NCI-H1694 treated with DMSO at 0.1 percent for 48 hours (cell line): ENCODE measurements at places on chromosomes 7 and 10.

DNA sequence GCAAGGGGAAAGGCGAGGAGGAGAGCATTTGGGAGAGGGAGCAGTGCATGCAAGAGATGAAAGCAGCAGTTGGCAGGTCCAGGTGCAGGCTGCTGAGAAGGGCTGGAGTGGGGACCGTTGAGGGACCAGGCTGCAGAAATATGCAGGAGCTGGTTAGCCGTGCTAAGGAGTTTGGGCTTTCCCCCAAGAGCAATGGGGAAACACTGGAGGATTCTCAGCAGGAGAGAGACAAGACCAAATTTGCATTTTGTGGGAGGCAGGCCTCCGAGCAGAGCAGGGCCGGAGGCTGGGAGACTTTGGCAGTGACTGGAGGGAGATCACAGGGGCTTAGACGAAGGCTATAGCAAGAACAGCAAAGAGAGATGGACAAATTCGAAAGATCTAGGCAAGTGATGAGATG, 11.8 kb downstream of the BTBD16 start:
- no peak for DNase-seq

DNA sequence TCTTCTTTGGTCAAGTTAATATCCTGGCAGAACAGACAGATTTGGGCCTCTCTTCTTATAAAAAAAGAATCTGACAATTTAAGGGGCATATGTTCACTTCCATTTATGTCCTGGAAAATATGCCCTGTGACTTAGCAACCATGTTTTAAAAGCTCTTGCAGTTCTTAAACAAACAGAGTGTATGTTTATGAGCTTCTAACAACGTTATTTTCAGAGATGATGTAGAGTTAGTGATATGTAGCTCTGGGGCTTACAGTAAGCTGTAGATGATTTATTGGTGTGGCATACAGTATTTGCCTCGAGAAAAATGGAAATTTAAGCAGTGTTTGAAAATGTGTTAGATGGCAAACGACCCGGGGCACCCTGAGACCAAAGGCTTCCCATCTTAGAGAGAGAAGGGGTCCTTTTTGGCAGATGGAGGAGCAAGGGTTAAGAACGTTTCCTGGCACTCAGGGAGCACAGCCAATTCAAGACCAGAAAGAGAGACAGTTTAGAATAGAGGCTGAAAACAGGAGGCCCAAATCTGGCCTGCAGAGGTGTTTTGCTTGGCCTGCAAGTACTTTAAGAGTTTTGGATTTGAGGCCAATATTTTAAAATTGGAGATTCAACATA, 397.5 kb downstream of the KCNMA1 start:
- DNase-seq: no peak

GRCh38 chr7:115070311-115070710, 148.4 kb downstream of the MDFIC start:
- DNase-seq: no peak

DNA sequence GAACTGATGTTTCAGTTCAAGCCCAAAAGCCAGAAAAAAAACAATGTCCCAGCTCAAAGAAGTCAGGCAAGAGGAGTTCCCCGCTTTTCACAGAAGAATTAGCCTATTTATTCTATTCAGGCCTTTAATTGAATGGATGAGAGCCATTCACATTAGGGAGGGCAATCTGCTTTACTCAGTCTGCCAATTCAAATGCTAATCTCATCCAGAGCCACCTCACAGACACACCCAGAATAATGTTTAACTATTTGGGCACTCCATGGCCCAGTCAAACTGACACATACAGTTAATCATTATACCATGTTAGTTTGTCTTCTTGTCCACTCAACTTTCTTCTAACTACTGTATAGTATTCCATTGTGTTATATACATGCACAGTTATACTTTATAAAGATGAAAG, 2.6 kb upstream of the NPSR1 start:
- no peak for DNase-seq

DNA sequence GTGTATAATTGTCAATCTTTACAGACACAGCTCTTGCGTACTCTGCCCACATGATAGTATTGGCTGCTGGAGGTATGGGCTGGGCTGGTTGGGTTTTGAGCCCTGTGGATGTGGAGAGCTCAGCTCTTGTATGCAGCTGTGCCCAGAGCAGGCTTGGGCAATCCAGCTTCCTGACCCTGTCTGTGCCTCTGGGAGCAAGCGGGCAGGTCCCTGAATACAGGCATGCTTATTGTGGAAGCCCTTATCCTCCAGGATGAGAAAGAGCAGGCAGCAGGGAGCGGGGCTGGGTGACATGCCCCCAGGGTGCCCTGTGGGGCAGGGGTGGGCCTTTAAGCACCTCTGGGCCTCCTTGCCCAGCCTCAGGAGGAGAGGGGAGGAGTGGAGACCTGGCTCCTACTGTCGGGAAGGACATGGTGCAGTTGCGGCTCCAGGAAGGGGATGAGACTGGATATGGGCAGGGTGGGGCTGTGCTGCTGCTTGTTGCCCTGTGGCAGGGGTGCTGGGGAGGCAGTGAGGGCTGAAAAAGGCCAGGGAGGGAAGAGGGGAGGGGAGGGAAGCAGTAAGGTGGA, 32.7 kb upstream of the SH2D4B start:
- no peak for DNase-seq

- DNase-seq: no peak
Observed at GRCh38 chr10:47425813-47426419, 41.8 kb upstream of the ZNF488 start.

DNA sequence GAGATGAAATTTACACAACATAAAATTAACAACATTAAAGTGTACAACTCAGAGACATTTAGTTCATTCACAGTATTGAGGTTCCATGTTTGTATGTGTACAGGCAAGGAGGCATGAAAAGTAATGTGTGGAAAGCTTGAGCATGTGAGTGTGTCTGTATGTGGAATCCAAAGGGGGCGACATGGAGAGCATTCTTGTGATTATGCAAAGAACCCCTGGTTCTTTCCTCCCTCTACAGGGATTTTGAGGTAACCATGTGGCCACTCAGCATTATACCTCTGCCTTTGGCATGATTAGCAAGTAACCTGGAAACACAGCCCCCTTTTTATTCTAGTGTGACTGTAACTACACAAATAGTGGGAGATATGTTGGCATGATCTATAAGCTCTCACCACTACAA, 21.0 kb downstream of the OR2F1 start:
- no peak for DNase-seq

DNA sequence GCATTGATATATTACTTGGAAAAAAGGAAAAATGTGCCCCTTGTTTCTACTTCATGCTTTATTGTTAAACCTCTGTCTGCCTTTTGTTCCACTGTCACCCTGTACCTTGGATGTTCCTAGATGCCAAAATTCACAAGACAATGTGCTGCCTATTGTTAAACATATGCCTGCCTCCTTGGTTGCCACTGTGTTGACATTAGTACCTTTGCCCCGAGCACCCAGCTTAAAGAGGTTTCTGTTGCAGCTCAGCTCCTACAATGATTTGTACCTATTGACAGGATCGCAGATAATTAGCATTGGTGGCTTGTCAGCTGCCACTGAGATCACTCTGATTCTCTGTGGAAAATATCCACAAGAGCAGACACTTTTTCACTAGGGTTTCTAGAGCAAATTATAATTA, 188.0 kb downstream of the KCND2 start:
- no peak for DNase-seq

- DNase-seq: no peak
Observed at GRCh38 chr7:148958061-148958460, 70.2 kb downstream of the PDIA4 start.

DNA sequence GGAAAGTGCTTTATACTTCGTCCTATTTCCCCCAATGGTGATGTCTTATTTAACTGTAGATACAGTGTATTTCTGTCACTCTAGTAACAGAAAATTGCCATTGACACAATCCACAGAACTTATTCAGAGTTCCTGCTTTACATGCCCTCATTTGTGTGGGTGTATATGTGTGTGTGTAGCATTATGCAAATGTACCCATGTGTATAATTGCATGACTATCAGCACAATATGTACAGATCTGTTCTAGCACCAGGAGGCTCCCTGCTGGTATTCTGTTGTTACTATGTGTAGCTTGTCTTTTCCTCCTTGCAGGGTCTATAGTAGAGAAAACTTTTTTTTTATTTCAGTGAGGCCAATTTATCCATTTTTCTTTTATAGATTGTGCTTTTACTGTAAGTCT, 16.5 kb downstream of the CYP3A43 start:
- no peak for DNase-seq

- no peak for DNase-seq
Observed at GRCh38 chr7:4661871-4662270, 20.2 kb upstream of the FOXK1 start.

DNA sequence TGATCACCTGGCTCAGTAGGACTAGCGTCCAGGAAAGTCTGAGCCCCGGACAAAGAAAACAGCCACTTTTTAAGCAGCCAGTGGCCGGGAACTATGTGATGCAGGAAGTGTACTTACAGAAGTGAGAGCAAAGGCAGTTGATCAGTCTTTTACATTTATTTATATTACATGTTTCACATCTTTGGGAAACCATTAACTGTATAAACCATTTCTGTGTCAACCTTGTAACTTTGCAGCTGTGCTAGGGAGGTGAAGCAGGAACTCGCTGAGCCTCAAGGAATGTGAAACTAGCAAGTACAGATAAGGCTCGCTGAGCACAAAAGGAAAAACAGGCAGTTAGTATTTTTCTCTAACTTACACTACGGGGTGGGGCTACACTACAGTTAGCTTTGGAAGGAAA, 39.9 kb upstream of the HECW1 start:
- no peak for DNase-seq

DNA sequence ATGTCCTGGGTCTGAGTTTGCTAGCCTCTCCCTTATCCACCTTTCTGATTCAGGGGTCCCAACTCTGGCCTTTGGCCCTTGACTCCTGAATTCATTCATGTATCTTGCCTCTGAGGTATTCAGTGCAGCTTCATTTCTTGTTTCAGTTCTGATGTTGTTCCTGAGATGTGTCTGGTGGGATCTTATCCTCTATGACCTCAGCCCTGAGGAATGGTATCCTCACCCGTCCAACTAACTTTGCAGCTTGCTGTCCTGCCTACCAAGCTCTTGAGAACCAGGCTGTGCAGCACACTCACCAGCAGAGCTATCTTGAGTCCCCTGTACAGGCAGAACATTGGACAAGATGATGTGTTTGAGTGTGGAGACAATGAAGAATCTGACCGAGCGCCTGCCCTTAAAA, 13.8 kb downstream of the SUFU start:
- DNase-seq: no peak

DNA sequence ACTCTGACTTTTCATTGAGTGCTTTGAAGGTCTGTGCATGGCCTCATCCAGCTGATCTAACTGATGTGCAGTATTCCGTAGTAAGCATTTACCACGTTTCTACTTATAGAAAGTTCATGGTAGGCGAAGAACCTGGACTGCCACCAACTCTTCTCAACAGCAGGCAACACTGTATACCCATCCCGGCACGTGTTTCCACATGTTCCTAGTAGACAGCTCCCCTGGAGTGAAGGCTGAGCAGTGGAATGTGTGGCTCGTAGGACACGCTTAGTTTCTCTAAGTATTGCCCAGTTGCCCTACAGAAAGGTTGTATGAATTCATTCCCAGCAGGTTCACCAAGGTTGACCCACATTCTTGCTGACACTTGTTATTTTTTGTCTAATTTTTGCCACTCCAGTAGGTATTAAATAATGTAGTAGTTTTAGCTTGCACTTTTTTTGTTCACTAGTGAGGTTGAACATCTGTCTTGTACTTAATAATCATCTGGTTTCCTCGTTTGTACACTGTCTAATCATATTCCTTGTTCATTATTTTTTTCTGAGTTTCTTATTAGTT, 15.2 kb downstream of the PROSER2 start:
- DNase-seq: no peak

- DNase-seq: no peak
Observed at GRCh38 chr10:113780681-113781250, 29.3 kb downstream of the PLEKHS1 start.

- no peak for DNase-seq
Observed at GRCh38 chr10:126972635-126973414, 67.6 kb downstream of the DOCK1 start.

DNA sequence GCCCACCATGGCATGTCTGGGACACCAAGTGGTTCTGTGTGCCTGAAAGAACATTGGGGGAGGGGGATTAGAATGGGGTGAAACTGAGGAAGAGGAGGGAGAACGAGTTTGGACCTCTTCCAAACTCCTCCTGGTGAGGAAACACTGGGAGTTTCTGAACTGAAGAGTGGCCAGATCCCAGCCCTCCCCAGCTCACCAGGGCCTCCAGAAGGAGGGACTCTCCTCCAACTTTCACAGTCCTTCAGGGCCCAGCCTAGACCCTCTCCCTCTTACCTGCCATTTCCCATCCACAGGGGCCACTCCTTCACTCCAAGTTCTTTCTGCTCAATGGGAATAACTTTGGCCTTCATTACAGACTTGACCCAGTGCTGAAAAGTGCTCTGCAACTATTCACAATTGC, 132.0 kb upstream of the FOXK1 start:
- DNase-seq: no peak

- no peak for DNase-seq
Observed at GRCh38 chr7:150401861-150402631, 22.9 kb downstream of the ZNF775 start.

- no peak for DNase-seq
Observed at GRCh38 chr7:33495207-33495606, 365.8 kb downstream of the BBS9 start.

DNA sequence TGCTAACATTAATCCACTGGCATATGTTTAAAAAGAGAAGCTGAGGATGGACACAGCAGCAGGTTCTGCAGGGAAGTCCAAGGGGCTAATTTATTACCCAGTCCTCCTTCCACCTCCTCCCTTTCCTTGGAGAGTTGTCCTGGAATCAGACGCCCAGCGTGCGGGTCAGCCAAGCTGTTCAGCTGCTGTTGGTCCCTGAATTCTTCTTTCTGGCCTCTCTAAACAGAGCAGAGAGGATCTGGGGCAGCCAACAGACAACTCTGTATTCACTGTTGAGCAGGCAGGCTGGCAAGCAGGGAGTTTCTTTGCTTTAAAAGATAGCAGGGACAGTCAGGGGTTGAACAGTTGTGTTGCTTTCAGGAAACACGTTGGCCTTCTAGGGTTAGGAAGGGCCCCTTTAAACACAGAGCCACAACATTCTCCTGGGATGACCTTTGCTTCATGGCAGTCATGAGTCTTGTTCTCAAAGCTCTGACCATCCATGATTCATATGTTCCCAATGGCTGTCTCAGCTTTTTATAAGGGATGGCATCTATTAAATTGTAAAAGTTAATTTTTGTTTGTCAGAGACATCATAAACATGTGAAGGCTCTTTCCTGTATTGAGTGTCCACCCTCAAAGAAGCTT, 217.0 kb downstream of the CREB5 start:
- no peak for DNase-seq

- DNase-seq: no peak
Observed at GRCh38 chr7:138834583-138834982, 36.6 kb upstream of the ATP6V0A4 start.
